Umbilical cord (tissue), 2 donors: ENCODE measurements at places on chromosomes 11 and 22.

GRCh38 chr11:23310276-23310675, 450.0 kb upstream of the CCDC179 start:
- no peak for DNase-seq

DNA sequence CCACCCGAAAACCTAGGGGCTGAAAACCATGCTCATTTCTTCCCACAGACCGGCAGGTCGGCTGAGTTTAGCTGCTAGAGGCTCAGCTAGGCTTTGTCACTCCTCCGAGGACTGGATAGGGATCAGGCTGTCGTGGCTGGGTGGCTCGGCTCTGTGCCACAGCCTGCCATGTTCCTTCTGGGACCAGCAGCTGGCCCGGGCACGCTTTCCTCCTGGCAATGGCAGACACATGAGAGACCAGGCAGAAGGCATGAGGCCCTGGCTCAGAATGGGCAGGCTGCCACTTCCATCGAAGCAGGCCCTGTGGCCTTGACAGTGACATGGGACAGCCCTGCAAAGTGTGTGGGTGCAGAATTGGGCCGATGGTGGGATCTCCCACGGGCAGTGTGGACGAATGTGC, 20.9 kb downstream of the PARVG start:
- no peak for DNase-seq

DNA sequence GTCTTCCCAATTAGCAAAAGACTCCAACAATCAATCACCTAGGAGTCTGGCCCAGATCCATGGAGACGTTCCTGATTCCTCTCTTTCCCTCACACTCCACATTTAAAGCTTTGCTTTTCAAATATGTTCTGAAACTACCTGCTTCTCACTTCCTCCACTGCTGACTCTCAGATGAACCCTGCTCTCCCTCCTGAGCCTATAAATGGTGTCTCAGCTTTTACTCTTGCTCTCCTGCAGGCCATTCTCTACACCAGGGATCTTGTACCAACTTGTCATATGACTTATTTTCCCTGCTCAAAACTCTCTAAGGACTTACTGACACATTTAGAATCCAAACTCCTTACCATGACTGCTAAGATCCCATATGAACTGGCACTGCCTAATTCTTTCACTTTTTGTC, 138.4 kb upstream of the DDI1 start:
- no peak for DNase-seq

DNA sequence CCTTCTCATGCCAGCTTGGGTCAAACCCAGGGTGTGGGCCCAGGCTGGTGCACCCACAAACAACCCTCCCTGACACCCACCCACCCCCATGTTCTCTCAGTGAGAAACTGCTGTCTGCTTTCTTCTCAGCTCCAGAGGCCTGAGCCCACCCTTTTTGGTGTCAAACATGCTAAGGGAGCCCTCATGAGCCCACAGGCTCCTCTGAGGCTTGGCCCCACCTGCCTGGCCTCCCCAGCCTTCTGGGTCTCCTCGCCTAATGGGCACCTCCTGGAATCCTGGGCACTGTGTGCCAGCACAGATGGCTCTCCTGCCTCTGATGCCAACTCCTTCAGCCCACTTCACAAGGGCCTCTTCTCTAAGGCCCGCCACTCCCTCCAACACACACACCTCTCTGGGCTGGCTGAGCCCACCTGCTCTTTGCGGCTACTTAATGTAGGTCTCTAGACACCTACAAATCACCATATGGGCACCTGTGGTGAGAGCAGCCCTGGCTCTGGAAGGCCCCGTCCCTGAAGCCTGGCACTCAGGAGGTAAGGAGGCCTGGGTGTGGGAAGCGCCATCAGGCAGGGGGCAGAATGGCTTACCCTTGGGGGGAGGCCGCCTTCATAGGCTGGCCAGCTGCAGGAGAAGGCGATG, 4.4 kb downstream of the NAGA start:
- no peak for DNase-seq

- DNase-seq = no peak
These were observed 7.4 kb upstream of the RCE1 start for GRCh38 chr11:66835768-66836405.

DNA sequence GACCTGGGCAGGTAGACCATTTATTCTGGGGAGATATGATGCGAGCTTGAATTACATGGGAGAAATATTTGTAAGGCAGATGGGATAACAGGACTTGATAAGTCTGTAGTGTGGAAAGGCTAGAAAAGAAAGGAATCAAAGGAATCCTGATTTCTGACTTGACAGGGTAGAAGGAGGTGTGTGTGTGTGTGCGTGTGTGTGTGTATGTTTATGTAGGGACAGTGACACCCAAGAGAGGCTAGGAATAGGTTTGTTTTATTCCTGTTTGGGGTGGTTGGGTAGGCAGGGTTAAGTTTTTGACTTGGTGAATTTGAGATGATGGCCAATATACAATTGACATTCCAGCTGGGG, 390 bp upstream of the HTATIP2 start:
- DNase-seq = no peak

GRCh38 chr11:97109078-97109477, 719.3 kb downstream of the JRKL start:
- no peak for DNase-seq

GRCh38 chr11:130725421-130726233, 190.7 kb downstream of the SNX19 start:
- no peak for DNase-seq

DNA sequence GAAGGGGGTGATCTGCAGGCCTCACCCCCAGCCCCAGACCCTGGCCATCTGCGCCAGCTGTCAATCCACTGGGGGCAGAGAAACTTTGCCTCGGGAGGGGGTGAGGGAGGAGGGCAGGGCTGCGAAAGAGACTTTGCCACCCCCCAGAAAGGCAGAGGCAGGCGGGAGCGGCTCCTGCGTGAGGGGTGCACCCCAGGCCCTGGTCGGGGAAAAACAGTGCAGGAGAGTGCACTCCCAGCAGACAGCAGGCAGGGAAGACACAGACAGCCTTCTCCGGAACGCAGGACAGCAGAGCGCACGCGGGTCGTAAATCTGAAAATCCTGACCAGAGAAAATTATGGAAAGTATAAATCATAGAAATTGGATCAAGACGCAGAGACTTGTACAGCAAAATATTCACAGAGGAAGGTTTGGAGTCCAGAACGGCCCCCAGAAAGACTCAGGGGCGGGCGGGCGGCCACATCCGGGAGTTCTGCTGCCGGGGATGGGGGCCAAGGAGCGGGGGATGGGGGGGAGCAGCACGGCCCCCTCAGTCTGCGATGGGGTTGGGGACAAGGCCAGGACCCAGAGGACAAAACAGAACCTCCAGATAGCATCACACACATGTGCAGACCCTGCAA, 8.0 kb upstream of the MRPL23 start:
- peak; percentile 84 for DNase-seq

DNA sequence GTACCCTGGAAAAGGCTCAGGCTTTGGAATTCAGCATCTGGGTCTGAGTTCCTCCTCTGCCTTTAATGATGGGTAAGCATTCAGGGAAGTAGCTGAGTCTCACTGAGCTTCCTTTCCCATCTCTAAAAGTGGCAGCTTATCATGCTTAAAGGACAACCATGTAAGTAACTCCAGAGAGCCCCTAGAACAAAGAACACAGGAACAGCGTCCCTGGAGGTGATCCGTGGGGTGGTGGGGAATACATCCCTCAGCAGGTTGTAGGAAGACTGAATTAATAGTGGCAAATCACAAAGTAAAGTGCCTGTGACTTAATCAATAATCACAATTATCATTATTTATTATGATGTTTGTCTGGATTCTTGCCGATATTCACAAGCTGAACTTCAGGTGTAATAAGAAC, 114.7 kb upstream of the ISX start:
- DNase-seq = no peak

DNA sequence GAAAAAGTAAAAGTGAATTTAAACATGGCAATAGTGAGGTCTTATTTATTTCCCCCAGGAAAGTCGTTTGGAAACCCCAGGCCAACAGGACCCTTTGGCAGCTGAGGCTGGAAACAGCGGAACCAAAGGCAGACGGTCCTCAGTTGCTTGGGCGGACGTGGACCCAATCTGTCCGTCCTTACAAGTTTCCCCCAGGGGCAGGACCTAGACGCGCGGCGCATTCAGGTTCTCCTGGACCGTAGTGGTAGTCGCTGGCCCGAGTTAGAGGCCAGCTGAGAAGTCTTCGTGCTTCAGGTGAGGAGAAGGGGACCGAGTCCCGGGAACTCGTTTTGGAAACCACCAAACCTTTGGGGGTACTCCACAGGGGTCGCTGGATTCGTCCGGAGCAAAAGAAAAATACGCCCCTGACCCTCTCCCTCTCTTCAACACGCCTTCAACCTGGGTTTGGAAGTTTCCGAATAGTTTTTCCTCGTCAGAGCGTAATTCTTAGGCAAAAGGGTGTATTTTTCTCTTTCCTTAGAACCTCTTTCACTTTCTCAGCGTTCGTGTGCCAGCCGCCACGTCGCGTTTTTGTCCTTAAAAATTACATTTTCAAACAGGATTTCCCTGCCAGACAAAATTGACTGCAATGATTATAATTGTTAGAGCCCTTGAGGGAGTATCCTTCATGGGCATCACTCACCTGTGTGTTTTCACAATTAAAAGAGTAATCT, 2.1 kb downstream of the METTL15 start:
- peak; percentile 81 for DNase-seq

GRCh38 chr11:17354601-17354991, 3.0 kb downstream of the NCR3LG1 start:
- DNase-seq = peak; percentile 73

- peak; percentile 42 for DNase-seq
These were observed 84.4 kb downstream of the CSTPP1 start for GRCh38 chr11:47020793-47021526.

GRCh38 chr11:11400121-11400520, 47.1 kb upstream of the CSNK2A3 start:
- no peak for DNase-seq

DNA sequence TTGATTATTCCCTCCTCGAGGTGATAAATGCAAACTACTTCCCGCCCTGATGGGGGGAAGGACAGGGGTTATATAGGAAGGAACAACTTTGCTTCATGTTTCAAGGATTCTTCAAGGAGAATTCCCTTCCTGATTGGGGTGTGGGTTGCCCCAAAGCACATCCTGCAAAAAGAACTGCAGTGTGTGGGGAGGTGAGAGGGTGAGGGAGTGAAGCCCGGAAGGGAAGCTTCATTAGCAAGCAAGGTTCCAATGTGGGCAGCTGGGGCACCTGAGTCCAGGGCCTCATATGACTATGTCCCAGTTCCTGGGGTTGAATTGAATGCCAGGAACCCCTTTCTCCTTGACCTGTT, 326.0 kb downstream of the MN1 start:
- no peak for DNase-seq

- DNase-seq = no peak
These were observed 62.7 kb downstream of the ISX start for GRCh38 chr22:35128637-35129036.

GRCh38 chr11:2768471-2769408, 68.9 kb upstream of the KCNQ1OT1 start:
- DNase-seq = peak; percentile 60

- peak; percentile 50 for DNase-seq
These were observed 1.6 kb upstream of the KMT2A start for GRCh38 chr11:118434553-118435289.

DNA sequence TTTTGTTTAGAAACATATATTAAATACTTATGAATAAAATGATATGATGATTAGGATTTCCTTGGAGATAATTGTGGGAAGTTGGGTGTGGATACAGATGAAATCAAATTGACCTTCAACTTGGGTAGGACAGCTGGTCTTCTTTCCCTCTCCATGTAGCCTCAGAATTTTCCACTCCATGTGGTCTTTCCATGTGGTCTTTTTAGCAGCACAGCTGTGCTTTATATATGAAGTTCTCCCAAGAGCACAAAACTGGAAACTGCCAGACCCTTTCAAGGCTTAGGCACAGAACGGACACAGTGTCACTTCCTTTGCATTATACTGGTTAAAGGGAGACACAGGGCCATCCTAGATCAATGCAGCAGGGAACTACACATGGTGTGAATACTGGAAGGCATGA, 28.6 kb downstream of the FAM76B start:
- DNase-seq = no peak

DNA sequence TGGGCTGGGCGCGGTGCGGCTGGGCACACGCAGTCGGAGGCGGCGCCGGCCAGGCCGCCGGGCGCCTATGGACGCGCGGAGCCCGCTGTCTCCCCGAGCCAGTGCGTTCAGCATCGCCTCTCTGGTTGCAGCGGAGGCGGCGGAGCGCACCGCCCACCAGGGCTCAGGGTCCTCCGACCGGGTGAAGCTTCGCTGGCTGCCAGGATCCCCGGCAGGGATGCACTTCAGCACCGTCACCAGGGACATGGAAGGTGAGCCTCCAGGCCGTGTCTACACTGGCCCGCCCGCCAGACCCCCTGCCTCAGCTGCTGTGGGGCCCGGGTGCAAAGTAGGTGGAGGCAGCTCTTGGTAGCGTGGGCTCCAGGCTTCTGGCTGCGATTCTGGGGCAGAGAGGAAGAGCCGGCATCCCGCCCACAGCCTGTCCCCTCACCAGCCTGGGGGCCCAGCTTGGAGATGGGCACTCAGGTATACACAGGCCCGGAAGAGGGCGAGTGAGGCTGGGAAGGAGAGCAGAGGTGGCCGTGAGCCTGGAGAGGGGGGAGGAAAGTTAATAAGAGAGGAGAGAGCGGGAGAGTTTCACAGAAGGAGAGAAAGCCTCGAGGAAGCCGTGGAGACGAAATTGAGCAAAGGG, 1.0 kb upstream of the TBX1 start:
- no peak for DNase-seq

- no peak for DNase-seq
These were observed 6.4 kb downstream of the ATG2A start for GRCh38 chr11:64910451-64911093.

GRCh38 chr11:117384045-117384444, 56.4 kb downstream of the CEP164 start:
- DNase-seq = peak; percentile 35

GRCh38 chr22:47328550-47329243, 566.2 kb downstream of the TBC1D22A start:
- DNase-seq = peak; percentile 83

DNA sequence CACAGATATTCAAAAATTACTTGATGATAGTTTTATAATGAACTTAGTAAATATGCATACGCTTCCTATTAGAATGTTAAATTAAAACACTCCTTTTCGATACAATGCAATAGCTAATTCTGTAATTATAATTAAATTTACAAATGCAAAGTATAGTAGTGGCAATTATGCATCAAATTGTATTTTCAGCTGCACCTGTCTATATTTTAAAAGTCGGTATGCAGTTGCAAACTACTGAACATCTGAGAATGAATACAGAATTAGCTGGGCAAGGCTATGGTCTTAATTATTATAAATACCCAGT, 110.4 kb upstream of the ARHGAP42 start:
- DNase-seq = no peak

DNA sequence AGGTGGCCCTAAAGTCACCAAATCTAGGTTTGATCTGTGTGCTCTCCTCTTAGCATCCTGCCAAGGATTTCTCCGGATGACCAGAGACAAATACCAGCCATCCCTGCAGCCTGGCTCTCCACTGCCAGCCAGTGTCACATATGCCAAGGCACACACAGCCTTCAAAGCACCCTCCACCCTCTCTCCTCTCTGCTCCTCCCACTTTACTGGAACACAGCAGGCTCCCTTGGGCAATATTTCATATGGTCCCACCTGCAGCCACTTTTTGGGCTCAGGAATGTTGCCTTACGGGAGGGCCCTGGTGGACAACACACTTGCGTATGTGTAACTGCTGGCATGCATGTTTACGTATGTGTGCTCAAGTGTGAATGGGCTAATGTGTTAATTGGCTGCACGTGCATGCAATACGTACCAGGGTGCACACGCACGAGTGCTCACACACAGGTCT, 183.9 kb downstream of the CEP164 start:
- no peak for DNase-seq

- no peak for DNase-seq
These were observed 31.1 kb upstream of the PRSS23 start for GRCh38 chr11:86769219-86769618.

GRCh38 chr11:96326959-96327358, 16.0 kb downstream of the MAML2 start:
- no peak for DNase-seq
